Fibroblast of skin of abdomen (primary cell): ENCODE measurements at places on chromosomes 2 and 18.

GRCh38 chr2:68733365-68733764 is 1.2 kb upstream of the ARHGAP25 start:
- DNase-seq, result no peak

DNA sequence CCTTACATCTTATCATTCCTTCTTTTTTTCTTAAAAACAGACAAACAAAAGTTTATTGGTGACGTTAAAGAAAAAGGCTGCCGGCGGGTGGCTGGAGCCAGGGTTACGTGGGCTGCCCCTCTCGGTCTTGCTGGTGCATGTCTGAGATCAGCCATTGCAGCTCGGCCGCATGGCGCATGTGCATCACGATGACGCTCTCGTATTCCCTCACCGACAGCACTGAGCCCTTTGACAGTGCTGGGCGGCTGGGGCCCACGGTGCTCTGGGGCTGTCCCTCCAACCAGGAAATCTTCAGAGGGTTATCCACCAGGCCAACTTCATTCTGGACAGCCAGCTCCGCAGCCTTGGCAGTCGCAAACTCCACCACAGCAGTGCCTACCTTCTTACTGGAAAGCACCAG is 1081.8 kb upstream of the TMEFF2 start:
- no peak for DNase-seq

GRCh38 chr2:132374551-132374950 is 42.1 kb upstream of the GPR39 start:
- DNase-seq, result peak; percentile 31

- DNase-seq, result no peak
Measured at GRCh38 chr2:99478632-99479031, 11.2 kb downstream of the REV1 start.

DNA sequence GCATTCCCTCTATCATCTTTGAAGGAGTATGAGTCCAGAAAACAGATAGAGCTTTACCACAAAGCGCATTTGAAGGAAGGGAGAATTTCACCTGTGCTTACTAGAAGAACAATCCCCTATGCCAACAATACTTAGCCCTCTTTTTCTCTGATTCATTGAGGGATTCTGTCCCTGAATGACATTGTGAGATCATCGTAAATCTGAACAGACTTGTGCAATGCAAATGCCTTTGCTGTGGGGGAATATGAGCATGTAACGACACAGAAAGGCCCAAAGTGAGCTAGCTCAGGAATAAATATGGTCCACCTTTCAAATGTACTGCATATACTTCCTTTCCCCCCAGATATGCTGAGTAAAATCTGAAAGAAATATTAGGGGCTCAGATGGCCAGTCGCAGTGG is 67.6 kb downstream of the SCN1A start:
- DNase-seq, result no peak
